ENCODE measurements at places on chromosomes 1 and 21.

- DNase-seq, result no peak
These were observed 30.7 kb downstream of the TNFRSF1B start for GRCh38 chr1:12197483-12197880.

GRCh38 chr1:30851286-30851685, 57.3 kb downstream of the SDC3 start:
- DNase-seq, result no peak

GRCh38 chr1:50936321-50936720, 23.7 kb downstream of the FAF1 start:
- no peak for DNase-seq

DNA sequence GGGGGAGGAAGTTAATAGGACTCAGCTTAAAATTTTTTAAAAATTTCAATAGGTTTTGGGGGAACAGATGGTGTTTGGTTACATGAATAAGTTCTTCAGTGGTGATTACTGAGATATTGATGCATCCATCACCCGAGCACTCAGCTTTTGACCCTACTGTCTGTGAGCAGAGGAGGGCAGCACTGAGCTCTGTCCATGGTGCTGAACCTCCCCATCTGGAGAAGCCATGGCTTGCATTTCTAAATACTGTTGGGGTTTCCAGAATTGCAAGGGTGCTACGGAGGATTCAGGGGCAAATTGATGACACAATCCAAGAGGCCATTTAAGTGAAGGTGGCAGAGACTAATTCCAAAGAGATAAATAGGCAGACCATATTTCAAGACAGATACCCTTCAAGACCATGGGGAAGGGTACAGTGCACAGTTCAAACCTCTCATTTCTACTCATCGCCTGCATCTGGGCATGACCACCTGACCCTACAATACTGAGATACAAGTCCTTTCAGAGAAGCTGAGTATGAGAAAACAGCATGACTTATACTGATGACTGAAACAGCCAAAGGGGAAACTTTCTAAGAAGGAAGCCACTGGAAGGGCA, 17.2 kb downstream of the SYT2 start:
- peak; percentile 31 for DNase-seq

DNA sequence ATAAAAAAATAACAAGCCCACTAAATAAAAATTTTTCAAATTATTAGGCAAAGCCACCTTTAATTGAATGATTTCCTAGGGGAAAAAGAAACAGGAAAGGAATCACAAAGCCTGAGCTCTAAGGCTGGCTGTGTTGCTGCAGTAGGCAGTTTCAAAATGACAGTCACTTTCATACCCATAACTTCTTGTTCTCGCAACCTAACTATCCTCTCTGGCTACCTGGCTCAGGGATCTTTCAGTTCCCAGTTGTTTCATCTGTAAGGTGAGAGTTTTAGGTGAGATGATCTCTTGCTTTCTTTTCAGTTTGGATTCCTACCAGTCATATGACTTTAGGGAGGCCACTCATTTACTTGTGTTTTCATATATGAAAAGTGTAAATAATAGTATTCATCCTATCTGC, 226.1 kb downstream of the ASTN1 start:
- no peak for DNase-seq

GRCh38 chr1:226335661-226336060, 26.7 kb upstream of the LIN9 start:
- DNase-seq, result no peak
